ENCODE measurements at places on chromosomes 4 and X.

DNA sequence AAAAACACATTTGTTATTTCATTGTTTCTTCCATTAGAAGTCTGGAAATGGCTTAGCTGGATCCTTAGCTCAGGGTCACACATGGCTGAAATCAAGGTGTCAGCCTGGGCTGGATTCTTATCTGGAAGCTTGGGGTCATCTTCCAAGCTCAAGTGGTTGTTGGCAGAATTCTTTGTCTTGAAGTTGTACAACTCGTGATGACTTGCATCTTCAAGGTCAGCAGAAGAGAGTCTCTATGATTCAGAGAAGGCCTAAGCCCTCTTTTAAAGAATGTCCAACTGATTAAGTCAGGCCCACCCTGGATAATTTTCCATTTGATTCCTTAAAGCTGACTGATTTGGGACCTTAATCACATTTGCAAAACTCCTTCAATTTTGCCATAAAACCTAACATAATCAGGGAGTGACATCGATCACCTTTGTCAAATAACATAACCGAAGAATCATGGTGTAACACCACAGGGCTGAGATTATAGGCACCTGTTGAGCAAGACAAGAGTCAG lies 22.1 kb downstream of the TMSB4X start:
- no peak for DNase-seq

- no peak for DNase-seq
These were observed 17.5 kb downstream of the TRAPPC2 start for GRCh38 chrX:13716905-13717304.

DNA sequence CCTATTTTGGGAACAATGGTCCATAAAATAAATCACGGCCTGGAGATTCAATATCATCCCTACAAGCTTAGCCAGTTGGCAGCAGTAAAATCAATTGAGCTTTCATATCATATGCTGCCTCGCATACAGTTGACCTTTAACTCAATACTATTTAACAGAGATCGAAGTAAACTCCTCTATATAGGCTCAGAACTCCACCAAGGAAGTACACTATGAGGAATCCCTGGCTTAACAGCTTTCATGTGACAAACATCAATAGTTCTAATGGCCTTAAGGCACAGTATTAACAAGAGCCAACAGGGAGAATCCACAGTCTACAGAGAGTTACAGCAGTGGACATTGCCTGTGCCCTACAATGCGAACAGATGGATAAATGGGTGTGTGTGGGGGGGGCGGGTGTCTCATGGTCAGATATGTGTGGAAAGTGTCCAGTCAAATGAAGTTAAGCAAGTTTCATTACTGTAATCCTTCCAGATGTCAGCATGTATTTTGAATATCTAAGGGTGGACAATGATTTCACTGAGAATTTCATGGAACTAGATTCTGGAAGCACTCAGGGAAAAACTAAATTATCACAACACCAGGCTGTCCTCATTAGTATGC lies 98.2 kb upstream of the FAM9B start:
- no peak for DNase-seq

GRCh38 chr4:14783011-14783877 lies 219.0 kb upstream of the CPEB2 start:
- DNase-seq, result no peak

- DNase-seq, result no peak
These were observed 76.4 kb upstream of the MYOZ2 start for GRCh38 chr4:119059221-119059620.

- no peak for DNase-seq
These were observed 33.5 kb downstream of the GUCY2F start for GRCh38 chrX:109448282-109448938.

- DNase-seq, result no peak
These were observed 8.8 kb downstream of the TET2 start for GRCh38 chr4:105155426-105155825.

DNA sequence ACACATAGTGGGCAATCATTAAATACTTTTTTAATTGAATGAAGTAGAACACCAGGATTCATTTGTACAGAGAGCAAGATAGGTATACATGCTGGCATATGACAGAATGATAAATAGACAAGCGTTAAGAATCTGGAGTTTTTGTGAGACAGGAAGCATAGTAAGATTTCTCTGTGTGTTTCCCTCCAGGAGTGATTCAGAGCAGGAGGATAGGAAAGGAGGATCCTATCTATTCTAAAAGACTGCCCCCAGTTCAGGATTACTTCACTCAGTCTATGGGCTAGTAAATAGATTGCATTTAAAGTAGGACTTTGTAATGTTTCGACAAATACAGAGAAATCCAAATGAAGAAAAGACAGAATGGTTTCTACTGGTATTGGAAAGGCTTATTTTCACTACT lies 423.7 kb downstream of the PDGFC start:
- no peak for DNase-seq

DNA sequence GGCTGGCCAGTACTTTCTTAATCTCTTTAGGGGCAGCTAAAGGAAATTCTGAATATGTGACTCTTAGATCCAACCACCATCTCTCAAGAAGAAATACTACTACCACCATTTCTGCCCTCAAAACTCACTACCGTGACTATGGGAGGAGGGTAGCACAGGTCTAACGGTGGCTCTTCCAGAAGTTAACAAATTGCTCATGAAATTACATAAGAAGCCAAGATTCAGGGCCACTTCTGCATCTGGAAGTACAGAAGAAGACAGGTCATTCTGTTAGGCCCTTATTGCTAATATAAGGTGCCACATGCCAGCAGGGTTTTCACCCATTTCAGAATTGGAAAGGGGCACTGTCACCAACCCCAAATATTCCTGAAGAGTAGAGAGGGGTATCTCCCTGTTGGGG lies 19.6 kb upstream of the NKRF start:
- no peak for DNase-seq

GRCh38 chr4:140718241-140718952 lies 37.8 kb downstream of the TBC1D9 start:
- DNase-seq, result no peak

GRCh38 chr4:31998807-31999206 lies 1278.6 kb downstream of the PCDH7 start:
- no peak for DNase-seq

GRCh38 chr4:40197879-40198689 lies 1.3 kb downstream of the RHOH start:
- DNase-seq, result no peak

DNA sequence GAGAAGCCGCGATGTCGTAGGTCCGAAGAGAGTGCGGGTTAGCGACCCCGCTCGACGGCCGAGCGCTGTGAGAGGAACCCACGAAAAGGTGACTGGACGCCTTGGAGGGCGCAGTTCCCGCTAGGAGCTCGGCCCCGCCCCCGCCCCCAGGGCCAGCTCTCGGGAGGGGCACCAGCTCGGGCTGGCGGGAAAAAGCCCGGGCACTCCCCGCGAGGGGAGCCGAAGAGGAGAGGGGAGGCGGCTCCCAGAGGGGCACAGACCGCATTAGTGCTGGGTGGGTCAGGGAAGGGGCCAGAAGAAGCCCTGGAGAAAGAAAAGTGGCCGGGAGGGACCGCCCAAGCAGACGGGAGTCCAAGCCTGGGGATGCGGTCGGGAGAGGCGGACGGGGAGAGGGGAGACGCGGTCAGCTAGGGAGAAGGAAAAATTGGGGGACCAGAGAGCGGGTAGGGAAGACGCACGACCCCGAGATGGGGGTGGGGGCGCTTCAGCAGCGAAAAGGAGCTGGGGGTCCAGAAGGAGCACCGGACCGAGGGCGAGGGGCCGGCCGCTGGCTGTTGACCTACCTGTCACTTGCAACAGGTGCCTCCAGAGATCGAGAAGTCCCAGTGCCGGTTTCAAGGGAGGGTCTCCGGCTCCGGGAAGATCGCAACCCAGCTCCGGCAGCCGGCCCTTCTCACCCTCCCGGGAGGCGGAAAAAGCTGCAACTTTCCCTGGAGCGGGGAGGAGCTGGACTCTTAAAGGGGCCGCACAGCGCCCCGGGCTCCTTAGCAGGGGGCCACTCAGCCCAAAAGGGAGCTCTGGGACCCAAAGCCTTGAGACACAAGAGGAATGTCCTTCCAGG lies at the start of gene SYTL4:
SYTL4 (minus strand) TSS at position 681 of the 841 bp plus-strand sequence. CDS start 30,084 bp downstream, outside the sequence.
- no peak for DNase-seq

- DNase-seq, result no peak
These were observed 2629.2 kb downstream of the PCDH7 start for GRCh38 chr4:33349376-33349775.

GRCh38 chr4:140256335-140256734 lies 102.4 kb upstream of the MAML3 start:
- DNase-seq, result no peak

DNA sequence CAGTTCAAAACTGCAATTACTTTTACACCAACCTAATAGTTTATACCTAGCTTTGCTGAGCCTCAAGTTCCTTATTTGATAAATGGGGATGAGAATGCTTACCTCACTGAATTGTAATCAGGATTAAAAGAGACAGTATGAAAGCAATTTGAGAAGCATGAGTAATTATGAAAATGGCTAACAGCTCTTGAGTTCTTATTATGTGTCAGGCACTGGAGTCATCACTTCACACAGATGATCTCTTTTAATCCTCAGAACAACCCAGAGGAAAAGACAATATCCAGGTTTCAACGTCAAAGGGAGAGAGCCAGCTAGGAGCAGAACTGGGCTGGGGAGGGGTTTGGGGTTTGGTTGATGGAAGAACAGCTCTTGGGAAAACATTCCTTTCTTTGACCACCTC lies 221.0 kb upstream of the NWD2 start:
- DNase-seq, result no peak

GRCh38 chrX:147920161-147920666 lies 8.5 kb downstream of the FMR1 start:
- no peak for DNase-seq

- DNase-seq, result no peak
These were observed 521.0 kb downstream of the IQCM start for GRCh38 chr4:149294601-149295000.

- no peak for DNase-seq
These were observed 193.1 kb upstream of the CPEB2 start for GRCh38 chr4:14809203-14809602.

GRCh38 chr4:18213576-18214198 lies 192.1 kb upstream of the LCORL start:
- DNase-seq, result no peak

GRCh38 chr4:69800599-69800998 lies 40.2 kb upstream of the SULT1B1 start:
- DNase-seq, result no peak

DNA sequence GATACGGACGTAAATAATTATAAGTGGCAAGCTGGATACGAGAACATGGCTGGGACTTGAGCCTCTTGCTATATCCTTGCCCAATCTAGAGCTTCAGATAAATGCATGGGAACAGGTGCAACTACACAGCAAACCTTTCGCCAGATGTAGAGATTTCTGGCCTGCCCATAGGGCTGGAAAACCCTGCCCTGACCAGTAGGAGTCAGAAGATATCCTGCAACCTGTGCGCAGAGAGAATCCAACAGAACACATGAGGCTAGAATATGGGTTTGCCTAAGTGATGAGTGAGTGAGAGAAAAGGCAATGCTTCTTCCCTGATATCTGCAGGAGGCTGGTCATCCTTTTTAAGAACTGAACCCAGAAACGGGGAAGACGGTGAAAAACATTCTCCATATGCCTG lies 805.3 kb upstream of the TENM3 start:
- no peak for DNase-seq

GRCh38 chrX:37812110-37812509 lies 32.3 kb downstream of the CYBB start:
- no peak for DNase-seq

GRCh38 chr4:118975449-118976192 lies 87.0 kb downstream of the SYNPO2 start:
- no peak for DNase-seq

GRCh38 chr4:24849351-24849750 lies 54.0 kb downstream of the SOD3 start:
- no peak for DNase-seq

DNA sequence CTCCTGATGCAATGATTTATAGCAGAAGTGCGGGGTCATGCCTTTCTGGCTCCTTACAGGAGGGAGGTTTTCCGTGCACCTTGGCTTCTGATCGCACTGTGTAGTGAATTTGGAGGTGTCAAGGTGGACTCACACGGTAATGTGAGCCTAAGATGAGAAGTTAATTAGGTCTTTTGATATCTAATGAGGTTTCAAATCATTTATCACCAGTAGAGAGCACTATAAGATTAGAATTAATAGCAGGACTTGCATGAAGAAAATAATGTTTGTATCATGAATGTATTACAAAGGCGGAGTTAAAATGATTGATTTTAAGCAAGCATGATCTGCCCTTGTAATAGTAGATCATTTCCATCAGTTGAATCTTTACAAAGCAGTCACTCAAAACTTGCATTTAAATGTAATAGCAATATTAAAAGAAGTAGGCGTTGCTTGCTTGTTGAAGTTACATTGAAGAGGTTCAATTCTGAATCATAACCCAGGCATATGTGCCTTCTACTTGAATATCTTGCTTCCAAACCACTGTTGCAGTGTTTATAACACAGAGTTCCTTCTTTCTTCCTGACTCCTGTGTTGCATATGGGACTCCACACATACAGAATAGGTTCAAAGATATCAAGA lies 152.1 kb downstream of the FMR1NB start:
- DNase-seq, result no peak

- no peak for DNase-seq
These were observed 8.1 kb downstream of the ACSL1 start for GRCh38 chr4:184817494-184818215.

- no peak for DNase-seq
These were observed 172.0 kb upstream of the KLF3 start for GRCh38 chr4:38491854-38492478.

DNA sequence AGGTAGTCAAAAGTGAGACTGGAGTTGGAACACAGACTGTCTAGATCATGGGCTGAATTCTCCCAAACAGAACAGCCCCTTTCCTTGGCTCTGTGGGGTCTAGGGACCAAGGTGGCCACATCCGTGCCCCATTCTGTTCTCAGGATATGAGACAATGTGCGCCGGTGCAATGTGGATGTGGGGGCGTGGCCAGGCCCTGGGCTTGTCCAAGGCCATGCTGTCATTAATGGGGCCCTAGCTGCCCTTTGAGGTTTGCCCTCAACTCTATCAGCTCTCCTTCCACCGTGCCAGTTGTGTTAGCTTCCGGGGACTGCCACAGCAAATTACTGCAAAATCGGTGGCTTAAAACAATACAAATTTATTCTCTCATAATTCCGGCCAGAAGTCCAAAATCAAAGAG lies 312.6 kb downstream of the EVC2 start:
- no peak for DNase-seq

DNA sequence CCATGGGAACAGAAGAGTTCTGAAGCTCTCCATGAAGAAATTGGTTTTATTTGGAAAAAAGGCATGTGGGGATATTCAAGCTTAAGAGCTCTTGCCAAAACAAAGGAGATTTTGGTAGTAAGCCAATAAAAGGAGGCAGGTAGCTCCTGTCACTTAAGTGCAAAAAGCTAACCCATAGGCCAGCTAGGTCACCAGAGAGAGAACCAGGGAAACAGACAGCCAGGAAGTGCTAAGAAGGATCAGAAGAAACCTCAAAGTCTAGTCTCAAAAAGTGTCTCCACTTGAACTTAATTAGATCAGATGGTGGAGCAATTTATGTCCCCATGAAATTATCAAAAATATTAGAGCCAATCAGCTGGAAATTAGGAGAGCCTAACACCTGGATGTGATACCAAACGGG lies 49.2 kb downstream of the CD40LG start:
- no peak for DNase-seq

Measured in urinary bladder (tissue), 4 donors.